ENCODE measurements at places on chromosomes 5 and 9. TPM values are rescaled to one million over a fixed set of nuclear protein-coding genes. Genes with fewer than 3 reads are reported as not detected.

The GRXCR2 gene
- not detected for total RNA-seq

The FOXD4 gene
- total RNA-seq = not detected

The WWC1 gene
- 1.1 TPM for total RNA-seq

The NIPAL4 gene
- total RNA-seq = 0.84 TPM

The OR13C8 gene
- total RNA-seq = not detected

The GGTA1 gene
- 11.6 TPM for total RNA-seq

DNA sequence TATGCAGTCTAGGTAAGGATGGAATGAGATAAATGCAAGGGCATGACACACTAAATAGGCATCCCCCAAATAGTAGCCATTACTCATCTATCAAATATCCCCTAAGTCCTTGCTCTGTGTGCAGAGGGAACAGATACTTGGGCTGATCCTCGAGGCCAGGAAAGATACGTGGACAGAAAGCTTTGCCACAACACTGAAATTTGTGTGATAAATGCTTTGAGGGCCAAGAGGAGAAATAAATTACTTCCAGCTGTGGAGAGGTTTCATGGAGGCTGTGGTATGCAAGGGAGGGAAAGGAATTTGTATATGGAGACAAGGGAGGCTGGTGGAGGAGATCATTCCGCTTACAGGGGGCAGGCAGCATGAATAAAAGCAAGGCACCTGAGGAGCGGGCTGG is 18.5 kb downstream of the ATOX1 start:
- DNase-seq = no peak

DNA sequence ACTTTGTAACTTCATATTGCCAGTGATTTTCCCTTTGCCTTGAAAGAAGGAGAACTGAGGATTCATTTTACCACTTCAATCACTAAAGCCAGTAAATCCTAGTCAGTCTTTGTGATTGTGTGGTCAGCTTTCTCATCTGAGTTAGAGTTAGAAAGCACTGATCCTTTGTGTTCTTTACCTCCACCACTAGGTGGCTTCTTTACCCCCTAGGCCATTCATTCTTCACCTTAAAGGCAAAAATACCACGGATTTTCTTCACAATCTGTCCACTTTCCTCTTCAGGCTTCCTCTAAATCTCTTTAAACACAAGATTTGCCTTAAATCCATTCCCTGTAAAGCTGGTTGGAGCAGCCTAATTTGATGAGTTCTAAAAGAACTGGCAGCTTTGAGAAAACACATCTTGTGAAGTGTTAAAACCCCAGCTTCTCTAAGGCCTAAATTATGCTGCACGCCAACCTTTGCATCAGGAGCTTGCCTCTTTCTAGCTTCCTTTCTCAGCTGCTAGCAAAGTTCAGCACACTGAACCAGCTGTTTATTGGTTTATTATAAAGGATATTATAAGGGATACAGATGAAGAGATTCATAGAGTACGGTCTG is 20.4 kb downstream of the BDP1 start:
- no peak for DNase-seq

DNA sequence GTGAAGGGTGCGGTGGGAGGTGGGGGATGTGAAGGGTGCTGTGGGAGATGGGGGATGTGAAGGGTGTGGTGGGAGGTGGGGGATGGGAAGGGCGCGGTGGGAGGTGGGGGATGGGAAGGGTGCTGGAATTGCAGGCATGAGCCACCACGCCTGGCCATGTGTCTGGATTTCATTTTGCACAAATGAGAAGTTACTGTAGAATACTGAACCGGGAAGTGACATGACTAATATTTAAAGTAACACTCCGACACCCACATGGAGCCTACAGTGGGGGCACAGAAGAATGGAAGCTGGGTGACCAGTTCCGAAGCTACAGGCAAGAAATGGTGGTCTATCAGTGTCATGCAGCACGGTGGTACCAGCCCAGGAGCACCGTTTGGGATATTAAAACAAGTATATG is 69.9 kb upstream of the SPTLC1 start:
- DNase-seq = no peak

- DNase-seq = no peak
Measured at GRCh38 chr5:118698774-118699173, 289.6 kb downstream of the DTWD2 start.

DNA sequence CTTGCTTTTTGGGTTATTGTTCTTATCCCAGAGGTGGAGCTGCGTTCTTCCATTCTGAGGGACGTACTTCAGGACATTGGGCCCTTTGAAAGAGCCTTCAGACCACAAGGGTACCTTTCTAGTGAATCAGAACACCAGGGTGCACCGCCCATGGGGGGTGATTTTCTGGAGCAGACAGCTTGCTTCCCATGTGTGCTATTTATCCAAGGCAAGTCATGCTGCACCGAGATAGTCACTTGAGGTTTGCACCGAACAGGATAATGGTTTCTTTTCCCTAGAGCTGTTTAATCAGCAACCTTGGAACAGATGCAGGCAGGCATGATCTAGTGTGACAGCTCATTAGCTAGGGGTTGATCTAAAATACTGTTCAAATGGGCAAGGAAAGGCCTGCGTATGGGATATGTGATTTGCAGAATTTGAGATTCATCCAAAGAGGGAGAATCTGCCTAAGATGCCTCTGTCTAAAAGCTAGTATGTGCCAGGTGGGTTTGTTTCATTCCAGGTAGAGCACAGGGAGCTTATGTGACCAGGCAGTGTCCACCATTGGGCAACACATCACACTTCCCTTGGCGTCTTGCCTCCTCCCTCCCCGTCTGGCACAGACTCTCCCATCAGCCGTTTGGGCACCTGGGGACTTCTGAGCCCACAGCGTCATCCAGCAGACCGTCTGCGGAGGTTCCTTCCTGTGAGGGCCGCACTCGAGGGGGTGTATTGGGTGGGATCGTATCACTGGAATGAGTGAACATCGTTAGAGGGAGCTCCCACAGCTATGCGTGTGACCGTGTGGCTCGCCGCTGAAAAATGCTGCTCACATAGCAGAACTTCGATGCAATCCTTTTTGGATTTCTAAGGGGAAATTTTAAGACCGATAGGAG is 23.0 kb downstream of the ABL1 start:
- DNase-seq = peak; percentile 70

GRCh38 chr9:110802416-110803035 is 133.9 kb downstream of the MUSK start:
- DNase-seq = no peak

DNA sequence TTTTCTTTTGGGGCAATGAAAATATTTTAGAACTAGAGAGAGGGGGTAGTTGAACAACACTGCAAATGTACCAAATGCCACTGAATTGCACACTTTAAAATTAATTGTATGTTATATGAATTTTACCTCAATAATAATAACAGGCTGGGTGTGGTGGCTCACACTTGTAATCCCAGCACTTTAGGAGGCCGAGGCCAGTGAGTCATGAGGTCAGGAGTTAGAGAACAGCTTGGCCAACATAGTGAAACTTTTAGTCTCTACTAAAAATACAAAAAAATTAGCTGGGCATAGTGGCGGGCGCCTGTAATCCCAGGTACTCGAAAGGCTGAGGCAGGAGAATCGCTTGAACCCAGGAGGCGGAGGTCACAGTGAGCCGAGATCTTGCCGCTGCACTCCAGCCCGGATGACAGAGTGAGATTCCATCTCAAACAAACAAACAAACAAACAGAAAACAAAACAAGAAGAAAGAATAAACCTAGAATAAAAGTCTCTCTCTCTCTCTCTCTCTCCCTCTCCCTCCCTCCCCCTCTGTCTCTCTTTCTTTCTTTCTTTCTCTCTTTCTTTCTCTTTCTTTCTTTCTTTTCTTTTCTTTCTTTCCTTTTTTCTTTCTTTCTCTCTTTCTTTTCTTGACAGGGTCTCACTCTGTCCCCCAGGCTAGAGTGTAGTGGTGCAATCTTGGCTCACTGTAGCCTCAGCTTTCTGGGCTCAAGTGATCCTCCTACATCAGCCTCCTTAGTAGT is 91.1 kb downstream of the BASP1 start:
- DNase-seq = no peak

- DNase-seq = no peak
Measured at GRCh38 chr9:16133556-16134227, 580.8 kb downstream of the CCDC171 start.

- no peak for DNase-seq
Measured at GRCh38 chr5:113047234-113047633, 70.6 kb downstream of the DCP2 start.

DNA sequence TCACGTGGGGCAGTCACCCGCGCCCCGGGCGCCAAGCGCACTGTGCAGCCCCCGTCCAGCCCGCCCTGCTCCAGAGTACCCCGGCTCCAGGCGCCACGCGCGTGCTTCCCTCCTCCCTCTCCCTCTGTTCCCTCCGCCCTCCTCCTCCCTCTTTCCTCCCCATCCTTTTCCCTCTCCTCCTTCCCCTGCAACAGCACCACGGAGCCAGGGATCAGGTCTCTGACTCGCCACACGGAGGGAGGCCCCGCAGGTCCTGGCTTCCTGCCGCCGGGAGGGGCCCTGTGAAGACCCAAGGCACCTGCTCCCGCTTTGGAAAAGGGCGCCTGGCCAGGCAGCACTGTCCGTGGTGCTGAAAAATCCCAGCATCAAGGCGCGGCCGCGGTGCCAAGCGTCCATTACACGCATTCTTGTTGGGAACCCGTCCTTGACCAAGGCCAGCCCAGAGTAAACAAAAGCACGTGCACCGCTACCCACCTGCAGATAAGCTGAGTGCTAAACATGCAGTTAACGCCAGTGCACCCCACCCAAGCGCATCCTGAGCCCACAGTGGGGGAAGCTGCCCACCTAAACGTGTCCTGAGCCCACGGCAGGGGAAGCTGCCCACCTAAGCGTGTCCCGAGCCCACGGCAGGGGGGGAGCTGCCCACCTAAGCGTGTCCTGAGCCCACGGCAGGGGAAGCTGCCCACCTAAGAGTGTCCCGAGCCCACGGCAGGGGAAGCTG is 21.7 kb downstream of the SLC6A18 start:
- no peak for DNase-seq

GRCh38 chr5:14526493-14526892 is 55.1 kb upstream of the OTULINL start:
- no peak for DNase-seq

DNA sequence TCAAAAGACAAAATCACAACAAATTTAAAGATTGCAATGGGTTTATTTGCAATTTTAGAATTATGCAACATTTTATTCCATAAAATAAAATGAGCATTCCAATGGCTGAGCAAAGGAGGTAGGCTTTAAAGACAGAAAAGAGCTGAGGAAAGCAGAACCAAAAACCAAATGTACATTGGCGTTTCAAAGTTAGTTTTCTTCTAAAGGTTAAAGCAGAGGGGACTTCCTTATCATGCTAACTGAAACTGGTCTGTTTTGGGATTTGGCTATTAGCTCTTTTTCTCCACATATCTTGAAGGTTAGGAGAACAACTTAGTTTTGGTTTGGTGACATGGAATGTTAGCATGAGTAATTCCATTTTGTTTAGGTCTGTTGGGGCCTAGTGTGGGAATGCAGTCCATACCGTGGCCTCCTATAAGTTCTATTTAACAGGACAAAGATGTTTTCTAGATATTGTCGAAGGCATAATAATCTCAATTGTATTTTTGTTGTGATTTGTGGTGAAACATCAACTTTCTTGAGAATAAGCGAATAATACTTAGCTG is 20.3 kb downstream of the DCP2 start:
- DNase-seq = no peak

GRCh38 chr9:127187231-127187956 is 65.0 kb upstream of the ANGPTL2 start:
- DNase-seq = peak; percentile 68

DNA sequence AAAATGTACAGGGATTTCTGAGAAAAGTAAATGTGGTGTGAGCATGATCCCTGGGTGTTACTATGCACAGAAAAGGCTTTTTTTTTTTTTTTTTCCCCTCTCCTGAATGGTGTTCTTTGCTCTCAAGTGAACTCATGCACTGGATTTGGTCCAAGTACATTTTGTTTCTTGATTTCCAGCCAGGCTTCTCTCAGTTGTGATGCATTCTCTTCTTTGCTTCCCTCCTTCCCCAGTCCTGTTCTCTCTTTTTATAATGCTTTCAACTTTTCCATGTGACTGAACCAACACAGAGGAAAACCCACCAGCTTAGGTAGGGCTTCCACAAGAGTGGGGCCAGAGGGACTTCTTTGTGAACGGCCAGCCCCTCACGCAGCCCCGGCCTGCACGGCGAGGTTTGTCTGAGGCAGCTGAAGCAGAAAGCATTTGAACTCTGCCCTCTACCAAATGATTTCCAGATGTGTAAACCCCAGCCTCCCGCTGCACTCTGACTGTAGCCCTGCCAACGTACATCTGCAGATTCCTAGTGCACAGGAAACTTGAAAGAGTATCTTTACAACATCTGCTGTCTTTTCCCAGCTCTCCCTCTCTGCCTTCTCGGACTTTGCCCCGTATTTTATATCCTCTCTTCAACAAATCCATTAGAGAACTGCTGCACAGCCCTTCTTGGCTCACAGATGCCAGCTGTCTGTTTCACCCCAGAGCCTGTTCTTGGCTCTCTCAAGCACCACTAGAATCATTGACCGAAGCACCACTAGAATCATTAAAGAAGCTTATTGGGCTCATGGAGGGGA is 71.8 kb upstream of the CD180 start:
- peak; percentile 97 for DNase-seq

GRCh38 chr9:25519286-25519685 is 159.0 kb downstream of the TUSC1 start:
- DNase-seq = no peak

DNA sequence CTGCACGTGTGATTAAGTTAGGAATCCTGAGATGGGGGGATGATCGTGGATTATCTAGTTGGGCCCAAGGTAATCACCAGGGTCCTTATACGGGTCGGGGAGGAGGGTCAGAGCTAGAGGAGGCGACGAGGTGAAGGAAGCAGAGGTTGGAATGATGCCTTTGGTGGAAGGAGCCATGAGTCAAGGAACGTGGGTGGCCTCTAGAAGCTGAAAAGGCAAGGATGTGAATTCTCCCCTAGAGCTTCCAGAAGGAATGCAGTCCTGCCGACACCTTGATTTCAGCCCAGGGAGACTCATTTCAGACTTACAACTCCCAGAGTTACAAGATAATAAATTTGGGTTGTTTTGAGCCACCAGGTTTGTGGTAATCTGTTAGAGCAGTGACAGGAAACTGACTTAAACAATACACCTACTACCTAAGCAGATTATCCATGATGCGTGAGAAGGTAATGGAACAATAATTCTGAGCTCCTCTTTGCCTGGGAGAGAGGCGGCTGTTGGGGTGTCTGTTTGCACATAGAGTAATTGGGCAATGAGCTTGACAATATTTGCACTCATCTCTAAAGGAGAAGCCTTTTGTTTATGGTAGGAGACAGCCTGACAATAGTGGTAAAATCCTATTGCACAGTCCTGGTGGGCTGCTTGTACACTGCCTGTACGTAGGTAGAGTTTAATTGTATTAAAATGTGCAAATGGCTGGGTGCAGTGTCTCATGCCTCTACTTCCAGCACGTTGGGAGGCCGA is 129.3 kb upstream of the IER5L start:
- DNase-seq = no peak
